Activated CD8-positive, alpha-beta T cell treated with anti-CD3 and anti-CD28 coated beads for 36 hours (primary cell): ENCODE measurements at places on chromosomes 4 and X. TPM values are rescaled to one million over a fixed set of nuclear protein-coding genes. Genes with fewer than 3 reads are reported as not detected.

- no peaks in the 10 kb centered on the region for H3K36me3 ChIP-seq
- no peaks in the 10 kb centered on the region for H3K27me3 ChIP-seq
- H3K4me3 ChIP-seq = no peak overlapping the region
- no peak for DNase-seq
Measured at GRCh38 chrX:12434493-12434892, 296.2 kb downstream of the FRMPD4 start.

DNA sequence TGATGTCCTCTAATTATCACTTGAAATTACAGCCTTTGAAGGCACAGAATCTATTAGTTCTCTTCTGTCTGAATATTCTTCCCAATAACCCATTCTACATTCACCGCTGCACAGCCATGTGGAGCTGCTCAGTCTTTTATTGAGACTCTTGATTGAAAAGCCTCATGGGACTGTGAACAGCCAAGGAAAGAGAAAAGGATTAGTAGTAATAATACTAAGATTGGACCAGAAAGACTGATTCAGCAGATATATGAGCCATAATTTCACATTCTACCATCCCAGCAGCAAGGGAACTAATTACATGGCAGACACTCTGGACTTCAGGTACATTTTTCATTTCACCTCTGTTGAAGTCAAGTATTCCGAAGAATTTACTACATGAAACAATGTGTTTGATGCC, 2471.7 kb downstream of the ARAP2 start:
- H3K4me1 ChIP-seq = no peaks in the 10 kb centered on the region
- no peaks in the 10 kb centered on the region for H3K36me3 ChIP-seq
- no peak overlapping the region for H3K4me3 ChIP-seq

- peaks cover 2% of the 10 kb centered on the region for H3K4me1 ChIP-seq
- no peaks in the 10 kb centered on the region for H3K27me3 ChIP-seq
- H3K4me3 ChIP-seq = no peak overlapping the region
- H3K36me3 ChIP-seq = no peaks in the 10 kb centered on the region
- H3K27ac ChIP-seq = no peak overlapping the region
- DNase-seq = no peak
Measured at GRCh38 chrX:154298312-154298711, 2.7 kb downstream of the TKTL1 start.

- H3K27ac ChIP-seq = peak overlapping the region; percentile 38
- H3K36me3 ChIP-seq = peaks cover 11% of the 10 kb centered on the region
- H3K4me3 ChIP-seq = no peak overlapping the region
- peak; percentile 60 for DNase-seq
Measured at GRCh38 chrX:41561045-41561444, 113.9 kb downstream of the NYX start.

- no peak for DNase-seq
- H3K4me1 ChIP-seq = peaks cover 48% of the 10 kb centered on the region
- H3K27ac ChIP-seq = peak overlapping the region; percentile 65
Measured at GRCh38 chr4:81494031-81494431, 22.3 kb upstream of the RASGEF1B start.

DNA sequence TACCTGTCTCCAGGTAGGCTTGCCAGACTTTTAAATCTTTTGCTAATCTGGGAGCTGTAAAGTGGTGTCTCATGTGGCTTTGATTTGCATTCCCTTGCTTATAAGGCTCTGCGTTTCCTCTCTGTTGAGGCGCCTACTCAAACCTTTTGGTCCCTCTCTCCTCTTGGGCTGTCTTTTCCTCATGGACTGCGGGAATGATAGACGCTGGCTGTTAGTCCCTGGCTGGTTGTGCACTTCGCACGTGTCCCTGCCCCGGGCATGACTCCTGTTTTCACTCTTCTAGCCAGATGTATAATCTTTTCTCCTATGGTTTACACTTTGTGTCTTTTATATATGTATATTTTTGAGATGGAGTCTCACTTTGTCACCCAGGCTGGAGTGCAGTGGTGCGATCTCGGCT, 39.7 kb downstream of the RGS12 start:
- no peaks in the 10 kb centered on the region for H3K27me3 ChIP-seq
- DNase-seq = no peak
- no peak overlapping the region for H3K4me3 ChIP-seq
- peaks cover 3% of the 10 kb centered on the region for H3K4me1 ChIP-seq
- no peak overlapping the region for H3K27ac ChIP-seq
- no peaks in the 10 kb centered on the region for H3K36me3 ChIP-seq

DNA sequence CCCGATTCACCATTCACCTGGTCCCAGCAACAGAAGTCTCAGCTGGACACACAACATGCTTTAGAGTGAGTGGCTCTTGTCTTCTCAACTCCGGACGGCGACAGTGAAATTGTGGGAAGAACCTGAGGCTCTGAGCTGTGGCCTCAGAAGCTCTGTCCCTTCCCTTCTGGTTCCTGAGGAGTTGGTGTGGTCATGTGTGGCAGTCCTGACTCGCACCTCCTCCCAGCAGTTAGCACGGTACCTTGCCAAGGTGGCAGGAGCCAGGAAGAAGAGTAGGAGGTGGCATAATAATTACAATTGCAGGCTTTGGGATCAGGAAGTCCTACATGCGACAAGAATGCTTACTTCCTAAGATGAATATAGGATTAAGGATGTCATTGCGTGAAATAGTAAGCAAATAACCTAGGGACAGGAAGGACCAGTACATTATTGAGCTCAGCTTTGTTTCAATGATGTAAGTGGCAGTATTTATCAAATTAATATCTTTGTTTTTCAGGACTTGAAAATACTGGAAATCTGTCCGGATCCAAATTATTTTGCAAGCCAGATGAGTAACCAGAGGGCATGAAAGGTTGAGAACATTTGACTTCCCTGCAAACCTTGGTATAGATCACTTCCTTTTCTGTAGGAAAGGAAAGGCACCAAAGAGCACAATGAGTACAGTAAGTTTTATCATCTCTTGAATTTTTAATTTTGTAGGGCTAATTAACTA, 21.1 kb downstream of the RNF4 start:
- H3K36me3 ChIP-seq = peaks cover 51% of the 10 kb centered on the region
- no peaks in the 10 kb centered on the region for H3K27me3 ChIP-seq
- DNase-seq = no peak
- H3K27ac ChIP-seq = peak overlapping the region; percentile 80

DNA sequence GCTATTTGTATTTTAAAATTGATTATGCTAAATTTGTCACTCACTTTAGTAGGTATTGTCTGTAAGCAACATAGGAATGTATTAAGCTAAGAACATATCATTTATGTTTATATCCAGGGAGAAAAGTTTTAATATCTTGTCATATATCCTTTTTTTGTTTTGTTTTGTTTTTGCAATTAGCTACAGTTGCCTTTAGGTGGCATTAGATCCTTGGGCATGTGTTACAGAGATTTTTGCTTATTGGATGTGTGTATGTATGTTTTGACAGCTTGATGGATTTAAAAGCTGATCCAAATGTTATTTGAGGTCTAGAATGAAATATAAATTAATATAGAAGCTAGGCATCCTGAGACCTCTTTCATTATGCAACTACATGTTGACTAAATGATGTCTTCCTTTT, 36.1 kb upstream of the OTUD4 start:
- no peaks in the 10 kb centered on the region for H3K4me1 ChIP-seq
- no peaks in the 10 kb centered on the region for H3K36me3 ChIP-seq
- DNase-seq = no peak
- H3K27ac ChIP-seq = no peak overlapping the region
- H3K27me3 ChIP-seq = peaks cover 4% of the 10 kb centered on the region

DNA sequence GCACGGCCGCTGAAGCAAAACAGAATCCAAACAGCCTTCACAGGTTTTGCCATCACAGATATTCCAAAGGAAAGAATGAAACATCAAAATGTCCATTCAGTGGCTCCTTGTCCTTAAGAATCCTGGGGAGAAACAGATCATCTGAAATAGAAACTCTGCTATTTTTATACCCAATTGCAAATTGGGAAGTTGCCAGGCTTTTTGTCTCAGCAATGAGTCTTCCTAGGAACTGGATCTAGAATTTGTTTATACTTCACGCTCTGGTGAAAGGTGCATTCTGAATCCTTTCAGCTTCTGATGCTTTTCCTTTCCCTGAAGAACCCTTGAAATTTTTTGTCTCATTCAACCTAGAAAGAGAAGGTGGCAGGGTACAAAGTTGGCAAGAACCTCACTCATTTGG, 218.9 kb downstream of the FBXW7 start:
- H3K4me1 ChIP-seq = no peaks in the 10 kb centered on the region
- H3K27ac ChIP-seq = no peak overlapping the region
- no peak overlapping the region for H3K4me3 ChIP-seq
- no peak for DNase-seq
- peaks cover 6% of the 10 kb centered on the region for H3K36me3 ChIP-seq

GRCh38 chr4:131339137-131339536, 1810.0 kb upstream of the PCDH10 start:
- H3K27ac ChIP-seq = no peak overlapping the region
- H3K4me3 ChIP-seq = no peak overlapping the region
- no peaks in the 10 kb centered on the region for H3K27me3 ChIP-seq
- no peaks in the 10 kb centered on the region for H3K4me1 ChIP-seq
- no peak for DNase-seq

DNA sequence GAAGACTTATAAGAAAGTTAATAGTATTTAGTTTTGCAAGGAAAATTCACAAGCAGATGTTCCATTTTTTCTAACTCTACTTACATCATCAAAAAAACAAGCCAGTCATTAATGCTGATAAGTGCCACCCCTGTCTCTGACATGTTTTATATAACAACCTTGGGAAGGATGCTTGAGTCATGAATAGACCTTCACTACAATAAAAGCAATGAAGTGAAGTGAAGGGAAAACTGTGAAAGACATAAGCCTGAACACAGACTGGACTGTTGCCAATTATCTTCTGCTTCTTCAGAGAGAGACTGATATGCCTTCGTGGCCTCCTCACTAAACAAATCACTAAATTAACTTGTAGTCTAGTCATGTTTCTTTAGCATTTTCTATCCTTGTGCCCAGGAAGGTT, 353.2 kb downstream of the PDHA2 start:
- H3K27me3 ChIP-seq = no peaks in the 10 kb centered on the region
- no peak for DNase-seq
- no peak overlapping the region for H3K4me3 ChIP-seq
- H3K27ac ChIP-seq = no peak overlapping the region

DNA sequence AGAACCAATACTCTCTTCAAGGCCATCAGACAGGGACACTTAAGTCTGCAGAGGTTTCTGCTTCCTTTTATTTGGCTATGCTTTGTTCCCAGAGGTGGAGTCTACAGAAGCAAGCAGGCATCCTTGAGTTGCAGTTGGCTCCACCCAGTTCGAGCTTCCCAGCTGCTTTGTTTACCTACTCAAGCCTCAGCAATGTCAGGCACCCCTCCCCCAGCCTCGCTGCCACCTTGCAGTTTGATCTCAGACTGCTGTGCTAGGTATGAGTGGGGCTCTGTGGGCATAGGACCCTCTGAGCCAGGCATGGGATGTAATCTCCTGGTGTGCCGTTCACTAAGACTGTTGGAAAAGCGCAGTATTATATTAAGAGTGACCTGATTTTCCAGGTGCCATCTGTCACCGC, 12.6 kb upstream of the UGT2B15 start:
- H3K4me1 ChIP-seq = no peaks in the 10 kb centered on the region
- H3K4me3 ChIP-seq = no peak overlapping the region
- no peaks in the 10 kb centered on the region for H3K36me3 ChIP-seq
- no peak overlapping the region for H3K27ac ChIP-seq

GRCh38 chrX:68599256-68600152, 48.0 kb upstream of the STARD8 start:
- H3K27me3 ChIP-seq = no peaks in the 10 kb centered on the region
- H3K36me3 ChIP-seq = peaks cover 5% of the 10 kb centered on the region
- H3K4me1 ChIP-seq = no peaks in the 10 kb centered on the region
- no peak overlapping the region for H3K4me3 ChIP-seq

GRCh38 chr4:148651991-148652390, 209.8 kb upstream of the NR3C2 start:
- no peak overlapping the region for H3K27ac ChIP-seq
- no peaks in the 10 kb centered on the region for H3K27me3 ChIP-seq
- no peak for DNase-seq

- DNase-seq = peak; percentile 88
- H3K36me3 ChIP-seq = peaks cover 12% of the 10 kb centered on the region
- peaks cover 82% of the 10 kb centered on the region for H3K4me1 ChIP-seq
- H3K27ac ChIP-seq = peak overlapping the region; percentile 96
Measured at GRCh38 chr4:152100379-152101201, 339.8 kb upstream of the GATB start.

GRCh38 chr4:10028910-10029309, 7.6 kb upstream of the SLC2A9 start:
- DNase-seq = no peak

DNA sequence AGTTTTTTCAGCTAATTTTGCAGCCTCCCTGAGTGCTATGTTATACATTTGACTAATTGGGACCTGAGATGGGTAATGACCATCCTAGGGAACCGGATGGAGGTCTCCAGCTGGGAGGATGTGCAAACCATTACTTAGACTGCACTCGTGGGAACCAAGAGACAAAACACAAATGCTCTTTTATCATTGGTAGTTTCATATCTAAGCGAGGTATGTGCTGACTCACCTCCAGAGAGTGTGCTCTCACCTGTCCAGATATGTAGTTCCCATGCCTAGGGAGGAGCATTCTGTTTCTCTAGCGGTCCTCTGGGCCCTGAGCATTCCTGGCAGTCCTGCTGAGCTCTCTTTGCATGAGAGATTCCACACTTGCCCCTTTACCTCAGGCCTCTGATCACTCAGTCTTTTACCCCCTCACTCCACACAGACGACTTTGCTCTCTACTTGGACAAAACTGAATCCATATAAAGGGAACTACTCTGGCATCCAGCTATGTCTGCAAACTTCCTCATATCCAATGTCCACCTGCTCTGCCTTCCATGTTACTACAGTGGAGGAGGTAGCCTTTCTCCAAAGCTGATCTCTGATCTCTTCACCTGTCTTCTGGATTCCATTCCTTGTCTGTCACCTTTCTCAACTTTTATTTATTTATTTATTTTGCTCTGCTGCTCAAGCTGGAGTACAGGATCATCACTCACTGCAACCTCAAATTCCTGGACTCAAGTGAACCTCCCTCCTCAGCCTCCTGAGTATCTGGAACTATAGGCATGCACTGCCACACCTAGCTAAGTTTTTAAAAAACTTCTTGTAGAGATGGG, 88.4 kb downstream of the LRP2BP start:
- DNase-seq = no peak
- H3K36me3 ChIP-seq = peaks cover 6% of the 10 kb centered on the region

The MFAP3L gene
- total RNA-seq = 0.85 TPM

The IDS gene
- total RNA-seq = 44.8 TPM

The SHOX gene
- not detected for total RNA-seq

The HMX1 gene
- total RNA-seq = not detected

The RHOXF2 gene
- total RNA-seq = not detected

The CFAP47 gene
- total RNA-seq = not detected

The FHDC1 gene
- 0.05 TPM for total RNA-seq

The ADGRL3 gene
- not detected for total RNA-seq

The CXCL9 gene
- total RNA-seq = 1.5 TPM

The ZMAT1 gene
- total RNA-seq = 3.3 TPM

The TMPRSS11E gene
- total RNA-seq = 0.11 TPM
